ENCODE measurements at places on chromosomes 2 and 18. TPM values are rescaled to one million over a fixed set of nuclear protein-coding genes. Genes with fewer than 3 reads are reported as not detected.

GRCh38 chr18:59708988-59709387 lies 11.8 kb upstream of the CCBE1 start:
- no peaks in the 10 kb centered on the region for H3K4me1 ChIP-seq
- H3K27me3 ChIP-seq, result no peaks in the 10 kb centered on the region
- no peak overlapping the region for H3K27ac ChIP-seq

- H3K4me3 ChIP-seq, result no peak overlapping the region
- no peaks in the 10 kb centered on the region for H3K36me3 ChIP-seq
- H3K27me3 ChIP-seq, result no peaks in the 10 kb centered on the region
- no peak overlapping the region for H3K27ac ChIP-seq
- DNase-seq, result peak; percentile 65
These were observed 59.0 kb downstream of the E2F6 start for GRCh38 chr2:11406958-11407381.

- no peaks in the 10 kb centered on the region for H3K4me1 ChIP-seq
- no peak for DNase-seq
- H3K27me3 ChIP-seq, result no peaks in the 10 kb centered on the region
- H3K4me3 ChIP-seq, result no peak overlapping the region
- no peaks in the 10 kb centered on the region for H3K36me3 ChIP-seq
- no peak overlapping the region for H3K27ac ChIP-seq
These were observed 105.7 kb downstream of the USP40 start for GRCh38 chr2:233460726-233461441.

- no peaks in the 10 kb centered on the region for H3K27me3 ChIP-seq
- peaks cover 5% of the 10 kb centered on the region for H3K4me1 ChIP-seq
- no peak overlapping the region for H3K4me3 ChIP-seq
- no peak overlapping the region for H3K27ac ChIP-seq
These were observed 60.2 kb downstream of the GNAL start for GRCh38 chr18:11749305-11749704.

Gene ANTXR1
- 16.6 TPM for total RNA-seq

DNA sequence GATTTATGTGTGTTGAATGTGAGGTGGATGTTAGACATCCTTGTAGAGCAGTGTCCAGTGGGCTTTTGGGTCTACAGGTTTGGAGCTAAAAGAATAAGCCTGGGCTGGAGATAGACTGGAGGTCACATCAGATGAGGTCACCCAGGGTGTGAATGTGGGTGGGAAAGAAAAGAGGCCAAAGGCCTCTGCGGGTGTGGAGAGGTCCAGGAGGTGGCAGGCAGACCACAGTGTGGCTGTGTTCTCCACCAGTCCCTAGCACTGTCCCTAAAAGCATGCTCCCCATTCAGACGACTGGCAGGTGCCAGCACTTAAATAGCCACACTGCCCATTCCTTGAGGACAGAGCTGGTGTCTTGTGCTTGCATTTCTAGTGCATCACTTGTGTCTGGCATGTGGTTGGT lies 4.1 kb downstream of the ATG4B start:
- peaks cover 6% of the 10 kb centered on the region for H3K4me1 ChIP-seq
- no peaks in the 10 kb centered on the region for H3K27me3 ChIP-seq
- no peaks in the 10 kb centered on the region for H3K36me3 ChIP-seq
- no peak for DNase-seq
- H3K27ac ChIP-seq, result no peak overlapping the region
- no peak overlapping the region for H3K4me3 ChIP-seq

DNA sequence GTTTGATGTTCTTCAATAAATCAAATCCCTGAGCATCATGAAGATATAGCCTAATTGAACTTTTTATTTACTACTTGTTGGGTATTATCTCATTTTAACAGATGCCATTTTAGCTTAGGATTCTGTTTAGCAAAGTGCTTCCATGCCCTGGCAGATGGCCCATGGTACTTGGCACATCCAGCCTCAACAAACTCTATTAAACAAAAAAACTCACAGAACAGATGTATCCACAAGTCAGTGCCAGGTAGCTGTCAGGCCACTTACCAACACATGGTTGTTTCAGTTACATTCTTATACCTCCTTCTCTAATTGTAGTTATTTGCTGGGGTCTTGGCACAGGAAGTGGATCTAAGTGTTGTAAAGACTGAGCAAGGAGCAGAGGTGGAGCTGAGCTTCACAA lies 29.6 kb downstream of the GAD1 start:
- H3K27me3 ChIP-seq, result no peaks in the 10 kb centered on the region
- DNase-seq, result no peak

Gene KCNIP3
- total RNA-seq, result 69.1 TPM
